ENCODE measurements at places on chromosomes 3 and 15.

DNA sequence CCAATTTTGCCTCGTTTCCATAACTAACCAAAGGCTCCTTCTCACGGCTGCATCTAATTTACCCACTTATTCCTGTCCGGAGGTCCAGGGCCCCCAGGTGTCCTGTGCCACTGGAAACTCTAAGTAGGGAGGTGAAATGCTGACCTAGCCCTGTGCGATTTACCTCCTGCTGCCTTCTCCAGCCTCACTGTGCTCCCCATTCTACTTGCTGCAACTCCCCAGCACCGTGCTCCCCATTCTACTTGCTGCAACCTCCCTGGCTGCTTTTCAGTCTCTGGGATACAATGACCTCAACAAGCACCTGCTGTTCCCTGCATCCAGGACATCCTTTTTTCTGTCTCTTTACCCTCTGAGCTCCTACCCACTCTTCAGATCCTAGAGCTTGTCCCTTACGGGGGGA is 254.7 kb upstream of the PROK2 start:
- no peak for DNase-seq

DNA sequence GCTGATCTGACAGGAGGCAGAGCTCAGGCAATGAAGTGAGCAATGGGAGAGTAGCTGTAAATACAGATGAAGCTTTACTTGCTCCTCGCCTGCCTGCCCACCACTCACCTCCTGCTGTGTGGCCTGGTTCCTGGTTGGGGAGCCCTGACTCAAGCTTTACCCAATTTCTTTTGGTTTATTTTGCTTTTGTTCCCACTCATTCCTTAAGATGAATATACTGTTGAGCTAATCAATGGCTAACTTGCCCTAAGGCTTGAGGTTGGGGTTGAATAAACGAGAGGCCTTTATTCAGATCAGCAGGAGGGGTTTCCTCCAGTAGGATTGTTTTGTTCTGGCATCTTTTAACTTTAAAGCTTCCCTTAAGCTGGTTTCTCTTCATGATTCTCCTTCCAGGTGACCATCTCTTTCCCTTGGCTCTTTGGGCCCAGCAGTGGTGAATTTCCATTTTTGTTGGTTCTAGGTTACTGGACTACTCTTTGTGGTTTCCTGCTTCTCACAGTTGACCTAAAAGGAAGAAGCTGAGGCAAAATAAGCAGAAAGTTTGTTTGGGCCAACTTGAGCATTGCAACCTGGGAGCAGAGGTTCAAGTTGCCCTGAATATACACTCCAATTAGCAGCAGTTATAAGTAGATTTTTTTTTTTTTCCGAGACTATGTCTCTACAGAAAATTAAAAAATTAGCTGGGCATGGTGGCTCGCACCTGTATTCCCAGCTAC is 44.4 kb downstream of the STARD9 start:
- DNase-seq: no peak

- no peak for DNase-seq
Observed at GRCh38 chr3:13025778-13026518, 47.3 kb downstream of the IQSEC1 start.

- DNase-seq: no peak
Observed at GRCh38 chr3:136067211-136067610, 101.7 kb downstream of the PPP2R3A start.

GRCh38 chr15:55256281-55257011 is 33.2 kb downstream of the RAB27A start:
- no peak for DNase-seq

GRCh38 chr3:159271799-159272512 is 470.1 kb downstream of the MFSD1 start:
- DNase-seq: no peak

DNA sequence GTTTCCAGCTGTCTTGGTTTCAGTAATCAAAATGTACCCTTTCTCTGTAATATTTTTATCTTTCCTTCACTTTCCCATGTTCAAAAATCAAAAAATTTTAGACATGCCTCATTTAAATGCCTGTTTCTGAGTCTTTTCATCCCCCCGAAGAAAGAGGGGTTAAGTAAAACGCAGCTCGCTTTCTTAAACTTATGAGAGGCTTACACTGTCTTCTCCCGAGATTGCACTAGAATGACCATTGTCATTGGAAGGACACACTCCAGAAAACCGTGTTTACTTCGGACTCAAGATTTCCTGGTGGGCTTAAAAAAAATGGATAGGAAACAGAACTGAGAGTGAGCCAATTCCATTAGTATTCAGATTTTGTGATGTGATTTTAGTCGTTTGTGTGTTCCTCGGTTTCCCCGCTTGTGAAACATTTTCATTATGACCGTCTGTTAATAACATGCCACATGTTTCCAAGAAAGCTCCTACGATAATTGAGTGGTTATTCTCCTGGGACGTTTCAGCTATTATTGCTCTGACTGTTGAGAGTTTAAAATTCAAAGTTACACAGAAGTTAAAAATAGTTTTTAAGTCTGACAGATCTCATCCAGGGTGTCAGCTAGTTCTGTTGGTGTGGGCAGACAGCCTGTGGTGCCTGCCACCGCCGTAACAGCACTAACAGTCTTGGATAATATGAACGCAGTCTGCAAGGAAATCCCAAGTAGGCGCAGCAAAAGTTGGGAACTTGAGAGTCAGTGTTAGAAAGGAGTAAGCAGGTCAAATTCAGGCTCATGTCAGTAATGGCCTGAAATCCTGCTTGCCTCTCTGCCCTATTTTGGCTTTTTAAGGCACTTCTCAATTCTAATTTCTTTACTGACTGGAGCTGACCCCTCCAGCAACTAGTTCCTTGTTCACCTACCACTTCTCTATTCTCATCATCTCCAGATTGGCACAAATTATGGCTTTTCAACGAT is 1.5 kb downstream of the CRYBG3 start:
- DNase-seq: no peak

DNA sequence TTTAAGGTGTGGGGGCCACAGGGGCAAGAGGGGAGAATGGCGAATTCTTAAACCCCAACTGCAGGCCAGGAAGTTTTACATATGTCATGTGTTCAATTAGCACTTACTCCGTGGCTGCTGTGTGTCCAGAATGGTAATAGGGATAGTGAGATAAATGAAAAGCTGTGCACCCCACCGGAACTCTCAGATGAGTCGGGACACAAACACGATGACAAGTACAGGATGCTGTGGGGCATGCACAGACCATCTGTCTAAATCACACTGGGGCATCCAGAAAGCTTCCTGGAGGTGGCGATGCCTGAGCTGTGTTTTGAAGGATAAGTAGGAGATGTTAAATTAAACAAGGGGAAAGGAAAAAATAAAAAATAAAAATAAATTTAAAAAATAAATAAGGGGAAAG is 18.3 kb upstream of the TMEM158 start:
- DNase-seq: no peak

DNA sequence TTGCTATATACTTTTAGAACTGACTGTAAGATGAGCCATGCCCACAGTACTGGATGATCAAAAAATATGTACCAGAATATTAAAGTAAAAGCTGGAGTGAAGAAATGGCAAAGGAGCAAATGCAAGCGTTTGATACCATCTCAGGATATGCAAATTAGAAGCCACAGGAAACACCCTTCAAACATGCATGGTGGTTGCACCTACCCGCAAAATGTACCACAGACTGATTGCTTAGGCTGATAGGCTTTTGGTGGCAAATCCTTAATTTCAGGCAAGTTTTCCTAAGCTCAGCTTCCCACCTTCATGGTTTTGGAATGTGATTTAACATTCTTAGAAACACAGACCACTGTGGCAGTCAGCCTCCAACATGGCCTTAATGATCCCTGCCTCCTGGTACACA is 149.0 kb downstream of the PDZRN3 start:
- DNase-seq: no peak

GRCh38 chr3:107629566-107629965 is 106.8 kb downstream of the BBX start:
- DNase-seq: no peak

DNA sequence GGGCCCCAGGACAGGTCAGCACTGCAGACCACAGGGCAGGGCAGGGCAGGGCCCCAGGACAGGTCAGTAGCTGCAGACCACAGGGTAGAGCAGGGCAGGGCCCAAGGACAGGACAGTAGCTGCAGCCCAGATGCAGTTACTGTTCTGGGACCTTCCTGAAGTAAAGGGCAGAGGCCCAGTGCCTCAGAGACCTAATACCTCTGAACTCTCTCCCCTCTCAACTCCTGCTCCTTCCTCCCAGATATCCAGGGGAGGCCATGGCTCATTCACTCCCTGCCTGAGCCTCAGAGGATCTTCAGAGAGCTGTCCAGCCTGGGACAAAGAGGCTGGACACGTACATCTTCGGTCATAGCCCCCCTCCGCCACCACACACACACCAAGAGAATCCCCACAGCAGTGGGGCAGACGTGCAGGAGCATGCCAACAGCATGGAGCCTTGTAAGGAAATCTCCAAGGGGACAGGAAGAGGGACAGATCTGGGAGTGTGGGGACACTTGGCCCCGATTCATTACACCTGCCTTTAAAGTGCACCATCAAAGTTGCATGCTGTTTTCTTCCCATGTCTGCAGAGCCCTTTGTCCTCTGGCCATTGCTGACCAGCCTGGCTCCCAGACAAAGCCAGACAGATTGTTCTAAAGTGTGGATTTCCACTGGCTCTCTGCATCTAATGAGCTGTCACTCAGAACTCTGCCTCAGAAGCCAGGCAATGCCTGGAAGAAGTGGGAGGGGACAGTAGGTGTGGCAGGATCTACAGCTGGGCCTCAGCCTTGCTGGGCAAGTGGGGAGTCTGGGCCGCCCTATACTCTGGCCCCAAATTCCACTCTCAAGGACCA is 24.2 kb upstream of the BUB1B start:
- DNase-seq: no peak

DNA sequence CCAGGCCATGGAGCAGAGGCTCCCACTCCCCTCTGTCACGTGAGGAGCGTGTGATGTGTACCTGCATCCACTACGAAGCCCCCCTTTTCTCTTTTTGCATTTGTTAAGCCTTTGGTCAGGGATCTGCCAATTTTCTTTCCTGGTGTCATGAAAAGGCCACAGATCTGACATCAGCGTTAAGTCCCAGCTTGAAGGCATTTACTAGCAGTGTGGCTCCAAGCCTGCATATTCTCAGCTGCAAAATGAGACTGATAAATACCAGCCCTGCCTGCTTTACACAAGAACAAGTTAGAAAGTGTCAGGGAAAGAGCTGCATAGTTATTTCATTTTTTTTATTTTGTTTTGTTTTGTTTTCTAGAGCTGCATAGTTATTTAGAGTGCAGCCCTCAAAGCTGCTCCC is 2.3 kb upstream of the ANKRD63 start:
- no peak for DNase-seq

DNA sequence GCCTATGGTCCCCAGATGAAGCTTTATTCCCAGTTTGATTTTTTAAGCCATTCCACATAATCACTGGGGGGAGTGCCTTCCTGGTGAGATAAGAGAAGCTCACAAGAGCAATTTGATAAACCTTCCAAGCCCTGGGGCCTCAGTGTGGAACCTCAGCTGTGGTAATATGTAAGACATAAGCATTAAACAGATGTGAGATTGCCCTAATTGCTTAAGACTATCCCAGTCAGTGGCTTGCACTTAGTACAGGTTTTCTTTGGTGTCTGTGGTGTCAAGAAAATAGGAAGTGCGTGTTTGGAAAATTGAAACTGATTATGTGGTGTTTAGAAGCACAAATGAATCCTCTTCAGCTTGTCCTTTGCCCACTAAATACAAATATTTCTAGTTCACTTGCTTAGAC is 54.3 kb downstream of the LRRN1 start:
- DNase-seq: no peak
